ENCODE measurements at places on chromosomes 12 and 14.

- no peak for DNase-seq
Measured at GRCh38 chr12:39883411-39883810, 222.5 kb downstream of the SLC2A13 start.

GRCh38 chr14:100072783-100073346 lies 7.6 kb downstream of the EVL start:
- DNase-seq = no peak

DNA sequence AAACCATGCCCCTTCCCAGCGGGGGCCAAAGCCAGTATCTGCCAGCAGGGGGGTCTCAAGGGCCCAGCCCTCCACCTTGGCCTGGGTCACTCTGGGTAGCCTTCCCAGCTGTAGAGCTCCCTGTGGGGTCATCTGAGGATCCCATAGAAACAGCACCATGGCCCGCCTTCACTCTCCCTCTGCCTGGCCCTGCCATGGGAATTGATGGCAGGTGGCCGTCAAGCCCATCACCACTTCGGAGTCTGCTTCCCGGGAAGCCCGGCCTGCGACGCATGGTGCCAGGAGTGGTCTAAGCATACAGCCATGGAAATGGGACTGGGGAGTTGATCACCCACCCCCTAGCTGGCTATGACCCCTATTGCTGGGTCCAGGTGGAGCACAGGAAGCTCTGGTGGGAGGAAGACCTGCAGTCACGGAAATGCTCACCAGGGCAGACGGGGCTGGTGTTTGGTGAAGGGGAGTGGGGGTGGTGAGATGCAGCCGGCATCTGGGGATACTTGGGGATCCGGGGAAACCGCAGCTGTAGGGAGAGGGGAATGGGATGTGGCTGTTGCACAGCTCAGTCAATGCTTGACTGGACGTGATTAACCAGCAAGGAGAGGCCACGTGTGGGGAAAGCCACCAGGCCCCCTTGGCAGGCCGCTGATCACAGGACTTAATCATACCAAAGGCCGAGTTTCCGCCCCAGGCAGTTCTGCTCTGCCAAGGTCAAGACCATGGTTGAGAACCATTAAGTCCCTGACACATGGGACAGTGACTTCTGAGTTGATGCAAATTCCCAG lies 52.2 kb upstream of the DIO3 start:
- no peak for DNase-seq

DNA sequence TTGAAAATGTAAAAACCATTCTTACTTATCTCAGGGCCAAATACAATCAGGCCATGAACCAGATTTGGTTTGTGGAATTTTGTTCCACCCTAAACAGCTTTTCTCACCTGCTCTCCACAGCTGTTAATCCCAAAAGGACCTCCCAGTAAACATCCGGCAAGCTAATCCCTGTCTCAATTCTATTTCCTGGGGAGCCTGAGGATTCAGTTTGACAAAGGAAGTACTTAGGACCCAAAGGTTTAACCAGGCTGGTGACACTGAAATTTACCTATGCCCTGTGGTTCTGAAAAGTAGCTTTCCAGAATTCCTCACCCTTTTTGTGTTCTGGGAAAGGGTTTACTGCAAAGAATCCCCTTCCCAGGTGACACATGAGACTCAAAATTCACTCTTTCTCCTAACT lies 15.0 kb downstream of the CAPZA3 start:
- DNase-seq = no peak

GRCh38 chr12:13256692-13257045 lies 60.1 kb downstream of the EMP1 start:
- DNase-seq = no peak

- DNase-seq = no peak
Measured at GRCh38 chr14:61466905-61467280, 145.5 kb downstream of the PRKCH start.

GRCh38 chr14:86847140-86847539 lies 1145.8 kb downstream of the GALC start:
- no peak for DNase-seq

DNA sequence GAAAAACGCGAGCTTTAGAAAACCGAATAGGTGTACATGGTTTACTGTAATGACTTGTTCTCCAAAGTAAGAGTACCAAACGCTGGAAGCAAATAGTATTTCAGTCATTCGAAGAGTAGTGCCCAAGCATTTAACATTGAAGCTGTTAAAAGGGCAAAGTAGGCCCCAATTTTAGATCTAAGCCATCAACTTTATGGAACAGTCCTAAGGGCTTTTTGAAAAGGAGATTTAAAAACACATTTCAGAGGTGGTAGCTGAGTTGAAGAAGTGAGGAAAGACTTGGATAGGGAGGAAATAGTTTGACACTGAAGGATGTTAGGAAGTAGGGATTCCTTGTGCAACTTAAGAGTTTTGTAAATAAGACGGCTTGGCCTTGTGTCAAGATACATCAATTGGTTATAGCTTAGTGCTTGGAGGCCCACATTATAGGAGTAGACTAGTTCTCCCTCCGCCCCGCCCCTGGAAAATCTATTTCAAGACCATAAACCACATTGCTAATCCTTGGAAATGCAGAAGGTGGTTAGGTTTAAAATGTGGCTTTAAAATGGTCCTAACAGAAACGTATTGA lies 783 bp upstream of the TUBA1B start:
- no peak for DNase-seq

- no peak for DNase-seq
Measured at GRCh38 chr12:114168061-114168460, 201.9 kb upstream of the RBM19 start.

DNA sequence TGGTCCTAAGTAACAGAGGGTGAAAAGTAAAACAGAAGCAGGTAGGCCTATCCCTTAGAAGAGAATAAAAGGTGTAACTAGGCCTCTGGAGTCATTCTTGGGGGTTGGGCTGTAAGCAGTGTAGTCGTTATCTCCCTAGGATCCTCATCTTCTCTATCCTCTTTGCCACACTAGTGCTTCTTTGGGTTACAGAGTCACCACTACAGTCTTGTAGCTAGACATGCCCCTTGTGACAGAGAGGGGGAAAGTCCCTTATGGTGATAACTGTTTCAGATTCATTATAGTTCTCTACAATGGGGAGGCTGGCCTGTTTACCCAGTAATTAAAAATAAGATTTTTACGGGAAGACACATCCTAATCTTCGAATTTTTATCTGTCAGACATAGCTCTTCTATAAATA lies 16.4 kb upstream of the SRP54 start:
- no peak for DNase-seq

DNA sequence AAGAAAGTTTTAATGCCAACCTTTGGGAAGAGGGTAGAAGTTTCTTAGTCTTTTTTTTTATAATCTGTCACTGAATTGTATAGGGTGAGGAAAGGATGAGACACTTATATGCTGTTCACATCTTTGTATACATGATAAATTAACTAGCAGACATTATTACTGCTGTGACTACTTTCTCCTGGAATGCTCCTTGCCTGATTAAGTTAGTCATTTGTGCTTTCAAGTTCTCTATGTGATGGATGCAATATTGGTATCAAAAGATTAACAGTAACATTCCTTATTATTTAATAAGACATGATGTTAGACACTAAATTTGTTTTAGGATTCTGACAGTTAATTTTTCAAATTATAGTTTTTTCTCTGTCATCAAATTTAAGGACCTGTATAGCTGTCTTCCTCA lies 223.4 kb upstream of the GARIN2 start:
- no peak for DNase-seq

- DNase-seq = no peak
Measured at GRCh38 chr14:24690492-24690891, 56.5 kb upstream of the GZMB start.

DNA sequence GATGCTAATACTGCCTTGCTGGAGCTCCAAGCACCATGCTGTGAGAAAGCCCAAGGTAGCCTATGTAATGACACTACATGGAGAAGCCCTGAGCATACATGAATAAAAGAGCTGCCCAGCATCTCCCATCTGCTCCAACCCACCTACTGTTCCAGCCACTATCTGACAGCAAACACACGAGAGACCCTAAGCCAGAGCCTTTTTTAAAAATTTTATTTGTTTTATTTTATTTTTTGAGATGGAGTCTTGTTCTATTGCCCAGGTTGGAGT lies 95.2 kb upstream of the PRICKLE1 start:
- no peak for DNase-seq

Measured in substantia nigra (tissue), 51 donors.